Metanephros (tissue), 2 donors: ENCODE measurements at places on chromosomes 16 and 17. TPM values are rescaled to one million over a fixed set of nuclear protein-coding genes. Genes with fewer than 3 reads are reported as not detected.

Gene ACSM5
- total RNA-seq, result 3.0 TPM

Gene SOST
- 12.2 TPM for total RNA-seq

Gene SMIM5
- 20.1 TPM for total RNA-seq

Gene NOS2
- 2.3 TPM for total RNA-seq

Gene CDH11
- total RNA-seq, result 230 TPM

Gene MYH2
- 137 TPM for total RNA-seq

Gene SLC12A3
- total RNA-seq, result 58.9 TPM

Gene TAC4
- total RNA-seq, result not detected

Gene KRTAP4-9
- total RNA-seq, result not detected

Gene HOXB13
- total RNA-seq, result not detected

Gene KRTAP2-2
- not detected for total RNA-seq

Gene TBC1D3K
- total RNA-seq, result not detected

Gene CDK5R1
- 2.3 TPM for total RNA-seq

Gene CLDN9
- 2.5 TPM for total RNA-seq

Gene HBA1
- 5,051 TPM for total RNA-seq

Gene HIGD1B
- total RNA-seq, result 0.76 TPM

Gene LGALS9B
- total RNA-seq, result not detected

Gene PDXDC1
- 85.0 TPM for total RNA-seq

Gene GALK1
- 31.0 TPM for total RNA-seq

Gene PRKCA
- 32.9 TPM for total RNA-seq

Gene CDT1
- 19.7 TPM for total RNA-seq

Gene POLR2C
- total RNA-seq, result 91.0 TPM

Gene WNT3
- 0.82 TPM for total RNA-seq
